ENCODE measurements at places on chromosomes 5 and 9. TPM values are rescaled to one million over a fixed set of nuclear protein-coding genes. Genes with fewer than 3 reads are reported as not detected.
A peak's percentile ranks its signal among the peaks of the same experiment; 100 is the strongest.

DNA sequence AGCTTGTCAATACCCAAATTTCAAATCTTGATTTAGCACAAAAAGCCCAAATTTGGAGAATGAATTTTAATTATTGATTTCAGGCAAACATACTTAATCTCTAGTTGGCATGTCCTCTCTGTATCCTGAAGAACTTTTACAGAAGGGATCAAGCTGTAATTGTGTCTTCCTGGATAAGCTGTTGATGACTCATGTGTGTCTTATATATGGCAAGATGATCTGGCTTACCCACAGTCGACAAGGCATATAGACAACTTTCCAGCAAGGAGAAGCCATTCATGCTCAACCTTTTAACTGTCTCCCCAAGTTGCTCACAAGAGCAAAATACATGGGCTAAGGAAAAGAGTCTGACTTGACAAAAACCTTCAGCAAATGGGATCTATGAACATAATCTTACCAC, 112.5 kb upstream of the SLCO6A1 start:
- peak; percentile 34 for DNase-seq

DNA sequence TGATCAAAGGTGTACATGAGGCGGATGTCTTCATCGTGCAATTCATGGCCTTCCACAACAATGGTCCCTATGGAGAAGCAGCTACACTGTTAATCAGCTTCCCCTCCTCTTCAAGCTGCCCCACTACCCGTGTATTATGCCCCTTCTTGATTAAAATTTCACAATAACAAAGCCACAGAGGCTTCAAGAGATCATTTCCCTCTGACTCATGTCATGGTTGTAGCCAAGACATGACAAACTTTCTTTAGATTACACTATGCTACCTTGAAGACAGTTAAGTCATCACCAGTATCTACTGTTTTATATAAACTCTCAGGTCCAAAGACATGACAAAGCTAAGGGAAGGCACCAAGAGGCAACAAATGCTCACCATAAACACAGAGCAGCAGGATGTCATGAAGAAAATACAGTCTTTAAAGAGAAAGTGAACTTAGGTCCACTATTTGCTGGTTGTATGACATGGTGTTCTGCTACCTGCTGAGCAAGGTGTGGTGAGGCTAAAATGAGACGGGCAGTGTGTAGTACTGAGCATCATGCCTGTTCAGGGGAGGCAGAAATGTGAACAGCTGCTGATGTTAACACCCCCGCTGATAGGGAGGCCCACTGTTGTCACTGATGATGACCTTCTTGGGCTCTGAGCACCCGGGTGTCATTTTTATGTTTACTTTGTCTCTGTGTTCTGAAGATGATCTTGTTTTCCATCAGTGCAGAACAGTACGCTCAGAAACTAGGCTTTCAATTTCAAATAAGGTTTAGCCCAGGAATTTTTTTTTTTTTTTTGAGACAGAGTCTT, 48.3 kb downstream of the IARS1 start:
- DNase-seq: peak; percentile 90

- peak; percentile 34 for DNase-seq
Measured at GRCh38 chr9:7273575-7273974, 515.8 kb downstream of the KDM4C start.

- no peak for DNase-seq
Measured at GRCh38 chr5:157323107-157323706, 57.3 kb downstream of the CYFIP2 start.

DNA sequence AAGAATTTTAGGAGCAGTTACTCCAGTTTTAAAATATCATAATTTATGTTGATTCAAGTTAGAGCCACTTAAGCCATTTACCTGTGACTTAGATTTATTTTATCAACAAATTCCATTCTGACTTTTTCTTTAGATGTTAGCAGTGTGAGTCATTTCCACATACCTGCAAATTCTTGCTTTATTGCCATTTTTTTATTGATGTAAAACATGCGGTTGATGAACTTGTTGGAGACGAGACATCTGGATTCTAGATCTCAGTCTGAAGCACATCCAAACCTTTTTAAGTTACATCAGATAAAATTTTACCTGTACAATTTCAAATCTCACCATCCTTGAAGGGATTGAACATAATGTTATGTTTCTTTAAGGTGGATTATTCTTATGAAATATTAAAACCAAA, 240.9 kb downstream of the IRX1 start:
- no peak for DNase-seq

The TCF7 gene
- not detected for total RNA-seq

DNA sequence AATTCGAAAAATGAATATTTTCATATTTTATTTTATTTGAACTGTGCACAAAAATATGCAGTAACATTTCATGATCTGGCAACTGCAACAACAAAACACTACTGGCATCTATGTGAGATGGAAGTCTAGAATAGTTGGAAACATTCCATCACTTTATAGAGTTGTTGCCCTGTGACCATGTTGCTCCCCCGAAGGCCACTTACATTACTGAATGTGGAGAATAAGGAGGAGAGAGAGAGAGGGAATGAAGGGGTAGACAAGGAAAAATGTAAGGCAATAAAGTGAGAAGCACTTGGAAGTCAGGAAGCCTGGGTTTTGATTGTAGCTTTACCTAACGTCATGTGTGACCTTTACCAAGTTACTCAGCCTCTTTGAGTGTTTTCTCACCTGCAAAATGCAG, 437.2 kb upstream of the EDIL3 start:
- DNase-seq: no peak

- no peak for DNase-seq
Measured at GRCh38 chr5:102596113-102596512, 97.3 kb upstream of the SLCO6A1 start.

DNA sequence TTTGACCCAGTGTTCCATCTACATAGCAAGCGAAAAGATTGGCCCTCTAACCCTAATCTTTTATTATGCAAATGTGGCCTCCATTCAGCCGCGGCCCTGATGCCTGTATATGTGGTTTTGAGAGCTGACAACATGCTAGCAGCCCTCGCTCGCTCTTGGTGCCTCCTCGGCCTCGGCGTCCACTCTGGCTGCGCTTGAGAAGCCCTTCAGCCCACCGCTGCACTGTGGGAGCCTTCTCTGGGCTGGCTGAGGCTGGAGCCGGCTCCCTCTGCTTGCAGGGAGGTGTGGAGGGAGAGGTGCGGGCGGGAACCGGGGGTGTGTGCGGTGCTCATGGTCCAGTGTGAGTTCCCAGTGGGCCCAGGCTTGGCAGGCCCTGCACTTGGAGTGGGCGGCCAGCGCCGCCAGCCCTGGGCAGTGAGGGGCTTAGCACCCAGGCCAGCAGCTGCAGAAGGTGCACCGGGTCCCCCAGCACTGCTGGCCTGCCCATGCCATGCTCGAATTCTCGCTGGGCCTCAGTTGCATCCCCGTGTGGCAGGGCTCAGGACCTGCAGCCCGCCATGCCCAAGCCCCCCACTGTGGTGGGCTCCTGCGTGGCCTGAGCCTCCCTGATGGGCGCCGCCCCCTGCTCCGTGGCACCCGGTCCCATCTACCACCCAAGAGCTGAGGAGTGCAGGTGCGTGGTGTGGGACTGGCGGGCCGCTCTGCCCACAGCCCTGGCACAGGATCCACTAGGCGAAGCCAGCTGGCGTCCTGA, 757.5 kb upstream of the CTNND2 start:
- DNase-seq: no peak

Data from HT1080 (cell line).